ENCODE measurements at places on chromosomes 5 and 9. TPM values are rescaled to one million over a fixed set of nuclear protein-coding genes. Genes with fewer than 3 reads are reported as not detected.

SMC5 gene
- total RNA-seq: 13.5 TPM

SNCAIP gene
- 6.5 TPM for total RNA-seq

TNFSF15 gene
- total RNA-seq: 0.23 TPM

PIGO gene
- 26.1 TPM for total RNA-seq

UNC5A gene
- 0.05 TPM for total RNA-seq

PRR16 gene
- total RNA-seq: 0.77 TPM

BTNL8 gene
- total RNA-seq: 0.18 TPM

DNA sequence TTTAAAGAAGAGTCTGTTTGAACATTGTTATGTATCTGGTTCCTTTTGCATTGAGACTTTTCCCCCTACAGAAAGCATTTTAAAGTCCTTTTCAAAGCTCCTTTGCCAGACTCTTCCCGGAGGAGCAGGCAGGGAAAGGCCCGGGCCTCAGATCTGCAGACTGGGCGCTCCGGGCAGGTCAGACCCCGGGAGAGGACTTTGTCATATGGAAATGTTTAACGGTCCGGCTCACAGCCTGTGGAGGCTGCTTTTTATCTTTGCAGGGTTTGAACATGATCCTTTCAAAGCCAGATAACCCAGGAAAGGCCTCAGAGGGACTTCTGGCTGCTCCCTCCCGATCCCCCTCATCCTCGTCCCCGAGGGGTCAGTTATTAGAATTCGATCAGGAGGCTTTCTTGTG lies 82.1 kb upstream of the IRX2 start:
- no peak for DNase-seq

GRCh38 chr5:88658886-88659285 lies 224.1 kb downstream of the MEF2C start:
- no peak for DNase-seq

DNA sequence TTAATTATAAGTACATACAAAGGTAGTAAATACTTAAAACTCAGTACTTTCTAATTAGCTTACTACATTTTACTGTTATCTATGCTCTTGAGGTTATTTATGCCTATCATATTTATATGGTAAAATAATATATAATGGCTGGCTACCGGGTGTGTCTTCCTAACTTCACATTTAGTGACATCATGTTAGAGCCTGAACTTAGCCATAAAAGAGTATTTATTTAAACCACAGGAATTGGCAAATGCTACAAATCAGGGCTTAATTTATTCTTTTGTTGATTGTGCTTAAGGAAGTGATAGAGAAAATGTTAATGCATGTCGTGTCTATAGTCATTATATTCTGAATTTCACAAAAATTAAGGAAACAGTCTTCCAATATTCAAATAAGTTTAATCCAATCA lies 73.1 kb downstream of the NDUFAF2 start:
- DNase-seq: no peak

DNA sequence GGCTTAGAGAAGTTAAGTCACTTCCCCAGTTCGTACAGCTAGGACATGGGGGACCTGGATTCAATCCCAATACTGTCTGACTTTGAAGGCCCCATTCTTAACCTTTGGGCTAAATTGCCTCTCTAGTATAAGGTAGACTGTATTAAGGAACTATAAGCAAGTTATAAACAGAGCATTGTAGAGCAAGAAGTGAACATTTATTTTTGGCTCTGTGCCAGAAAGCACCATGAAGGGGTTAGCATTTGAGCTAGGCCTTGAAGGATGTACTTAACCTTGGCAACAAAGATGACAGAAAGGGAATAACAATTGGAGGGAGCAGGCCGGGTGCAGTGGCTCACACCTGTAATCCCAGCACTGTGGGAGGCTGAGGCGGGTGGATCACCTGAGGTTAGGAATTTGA lies 32.8 kb downstream of the GALNT10 start:
- no peak for DNase-seq

DNA sequence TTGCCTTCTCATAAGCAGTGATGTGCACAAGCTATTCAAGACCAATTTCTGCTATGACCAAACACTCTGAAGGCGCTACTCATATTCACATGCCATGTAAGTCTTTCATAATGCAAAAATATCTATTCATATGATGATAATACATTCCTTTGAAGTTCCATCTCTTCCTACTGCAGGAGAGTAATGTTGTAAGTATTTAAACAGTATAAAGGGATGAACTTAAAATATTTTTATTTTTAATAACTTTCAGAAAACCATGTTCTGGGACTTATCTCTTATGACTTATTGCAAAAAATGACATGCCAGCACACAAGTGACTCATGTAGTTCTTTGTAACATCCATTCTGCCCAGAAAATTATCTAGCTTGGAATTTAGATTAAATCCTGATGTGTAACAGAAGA lies 376.4 kb downstream of the KCTD16 start:
- no peak for DNase-seq

DNA sequence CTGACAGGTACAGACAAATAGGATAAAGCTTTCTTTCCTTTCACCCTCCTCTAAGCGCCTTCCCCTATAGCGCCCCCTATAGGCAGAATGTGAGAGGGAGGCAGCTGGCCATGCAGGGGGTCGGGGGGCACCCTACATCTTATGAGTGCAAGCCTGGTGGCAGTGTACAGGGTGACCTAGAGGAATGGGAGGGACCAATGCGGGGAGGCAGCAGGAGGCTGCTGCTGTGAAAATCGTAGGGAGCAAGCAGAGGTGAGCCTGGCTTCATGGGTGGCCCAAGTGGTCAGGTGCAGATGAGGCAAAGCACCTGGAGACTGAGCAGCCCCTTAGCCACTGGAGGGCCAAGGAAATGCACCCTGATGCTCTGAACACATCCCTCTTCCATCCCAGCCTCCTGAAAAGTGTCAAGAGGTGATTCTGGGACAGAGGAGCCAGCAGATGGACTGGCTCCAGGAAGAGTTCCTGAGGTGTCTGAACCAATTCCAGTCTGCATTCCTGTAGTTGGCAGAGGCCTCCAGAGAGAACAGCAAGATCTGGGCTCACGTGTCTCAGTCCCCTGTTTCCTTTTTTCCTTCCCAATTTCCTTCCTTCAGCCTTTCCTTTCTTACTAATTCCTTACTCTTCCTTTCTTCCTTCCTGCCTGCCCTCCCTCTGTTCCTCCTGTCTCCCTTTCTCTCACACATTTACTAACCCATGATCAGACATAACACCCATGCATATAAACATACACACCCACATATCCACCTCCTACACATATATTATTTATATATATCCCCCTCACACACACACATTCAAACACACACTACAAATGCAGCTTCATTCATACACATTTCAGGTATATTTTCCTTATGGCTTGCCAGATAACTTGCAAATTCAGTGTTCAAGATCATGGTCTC lies 32.8 kb upstream of the GALNT10 start:
- no peak for DNase-seq

- DNase-seq: no peak
Measured at GRCh38 chr9:134442486-134443173, 116.4 kb downstream of the RXRA start.

GRCh38 chr9:89447416-89447815 lies 50.5 kb downstream of the SEMA4D start:
- no peak for DNase-seq
